ENCODE measurements at places on chromosomes 6 and 20.

GRCh38 chr6:153564803-153565202, 433.7 kb upstream of the RGS17 start:
- DNase-seq, result no peak

DNA sequence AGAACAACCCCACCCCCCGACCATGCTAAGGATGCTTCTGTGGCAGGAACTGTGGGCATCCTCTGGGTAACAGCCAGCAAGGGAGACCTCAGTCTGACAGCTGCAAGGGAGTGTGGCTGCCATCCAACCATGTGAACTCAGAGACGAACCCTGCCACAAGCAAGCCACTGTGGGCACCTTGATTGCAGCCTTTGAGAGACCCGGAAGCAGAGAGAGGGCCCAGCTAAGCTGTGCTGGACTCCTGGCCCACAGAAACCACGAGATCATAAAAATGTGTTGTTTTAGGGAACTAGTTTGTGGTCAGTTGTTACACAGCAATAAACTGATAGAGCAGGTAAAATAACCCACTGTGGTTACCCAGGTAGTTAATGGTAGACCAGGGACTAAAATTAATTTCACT, 414.6 kb downstream of the CDH26 start:
- no peak for DNase-seq

- DNase-seq, result no peak
Measured at GRCh38 chr6:108875161-108875555, 26.9 kb downstream of the ARMC2 start.

DNA sequence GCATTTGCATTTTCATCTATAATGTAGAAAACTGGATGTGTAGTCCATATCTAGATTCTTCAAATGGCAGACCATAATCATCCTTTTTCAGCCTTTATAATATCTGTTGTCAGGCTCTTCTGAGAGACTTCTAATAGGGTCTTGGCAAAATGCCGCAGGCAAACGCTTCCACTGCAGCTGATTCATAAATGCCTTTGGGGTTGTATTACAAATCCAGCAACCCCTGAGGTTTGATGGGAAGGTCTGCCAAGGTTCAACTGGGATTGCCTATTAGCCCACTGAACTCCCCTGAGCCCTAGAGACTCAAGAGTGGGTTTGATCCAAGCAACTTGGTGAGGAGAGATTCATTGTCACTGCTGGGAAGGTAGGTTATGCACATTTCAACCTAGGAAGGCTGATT, 365.2 kb upstream of the POU3F2 start:
- DNase-seq, result no peak

DNA sequence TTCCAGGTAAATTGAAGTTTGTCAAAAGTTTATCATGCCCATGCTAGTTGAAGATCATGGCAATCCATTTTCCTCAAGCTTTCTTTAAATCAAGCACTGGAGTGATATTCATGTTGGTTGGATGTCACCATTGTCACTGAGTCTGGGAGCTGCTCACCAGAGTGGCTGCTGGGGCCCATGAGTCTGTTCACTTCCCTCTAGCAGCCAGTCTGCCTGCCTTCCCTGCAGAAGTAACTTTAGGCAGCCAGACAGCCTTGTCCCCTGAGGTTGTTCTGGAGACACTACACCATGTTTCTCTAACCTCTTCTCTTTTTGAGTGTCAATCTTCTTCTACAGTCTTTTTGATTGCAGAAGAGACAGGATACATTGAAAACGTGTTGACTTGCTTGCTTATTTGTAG, 5.5 kb downstream of the SIRT5 start:
- DNase-seq, result no peak
